ENCODE measurements at places on chromosomes 4 and X.

- no peak for DNase-seq
Measured at GRCh38 chr4:92234393-92235176, 69.2 kb upstream of the GRID2 start.

DNA sequence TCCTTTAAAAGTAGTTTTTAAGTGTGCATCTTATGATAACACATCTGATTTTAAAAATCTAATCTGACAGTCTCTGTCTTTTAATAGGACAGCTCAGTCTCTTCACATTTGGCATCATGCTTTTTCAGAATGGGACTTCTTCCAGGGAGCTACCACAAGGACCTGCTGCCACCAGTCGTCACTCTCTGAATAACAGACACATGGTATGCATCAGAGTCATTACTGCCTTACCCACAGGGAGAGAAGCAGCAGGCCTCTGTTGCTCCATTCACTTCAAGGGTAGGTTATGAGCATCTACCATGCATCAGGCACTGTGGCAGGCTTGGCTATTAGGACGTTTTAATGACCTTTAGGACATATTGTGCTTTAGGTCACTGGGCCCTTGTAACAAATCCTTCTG, 50.0 kb upstream of the AFAP1 start:
- DNase-seq = no peak

DNA sequence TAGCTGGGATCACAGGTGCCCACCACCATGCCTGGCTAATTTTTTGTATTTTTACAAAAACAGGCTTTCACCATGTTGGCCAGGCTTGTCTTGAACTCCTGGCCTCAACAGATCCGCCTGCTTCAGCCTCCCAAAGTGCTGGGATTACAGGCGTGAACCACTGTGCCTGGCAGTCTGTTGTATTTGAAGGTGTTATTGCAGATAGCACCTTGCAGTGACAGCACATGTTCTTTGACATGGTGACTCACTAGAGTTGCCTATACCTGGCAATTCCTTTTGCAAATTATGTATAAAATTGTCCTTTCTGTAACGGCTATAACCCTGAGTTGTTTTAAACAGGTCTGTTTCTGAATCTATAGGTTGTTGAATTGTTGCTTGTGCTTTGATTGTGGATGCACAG, 7.9 kb downstream of the OGT start:
- DNase-seq = no peak

- no peak for DNase-seq
Measured at GRCh38 chr4:184328022-184328736, 110.5 kb upstream of the ENPP6 start.

DNA sequence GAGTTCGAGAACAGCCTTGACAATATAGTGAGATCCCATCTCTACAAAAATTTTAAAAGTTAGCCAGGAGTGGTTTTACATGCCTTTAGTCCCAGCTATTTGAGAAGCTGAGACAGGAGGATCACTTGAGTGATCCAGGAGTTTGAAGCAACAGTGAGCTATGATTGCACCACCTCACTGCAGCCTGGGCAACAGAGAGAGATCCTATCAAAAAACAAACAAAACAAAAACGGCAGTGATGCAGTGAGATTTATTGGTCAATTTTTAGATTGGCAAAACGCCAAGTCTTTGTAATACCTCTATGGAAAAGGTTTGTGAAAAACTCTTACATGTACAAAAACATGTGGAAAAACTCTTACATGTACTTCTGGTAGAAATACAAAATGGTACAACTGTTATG, 91.3 kb downstream of the PTPN13 start:
- no peak for DNase-seq

GRCh38 chr4:8141935-8142334, 16.7 kb downstream of the ABLIM2 start:
- DNase-seq = no peak

- DNase-seq = no peak
Measured at GRCh38 chr4:70559924-70560323, 32.1 kb upstream of the AMBN start.

- no peak for DNase-seq
Measured at GRCh38 chr4:188138227-188138626, 1.0 kb upstream of the TRIML1 start.

GRCh38 chr4:137700072-137700471, 167.8 kb upstream of the PCDH18 start:
- DNase-seq = no peak

- DNase-seq = no peak
Measured at GRCh38 chr4:26074712-26075430, 160.9 kb downstream of the SMIM20 start.

DNA sequence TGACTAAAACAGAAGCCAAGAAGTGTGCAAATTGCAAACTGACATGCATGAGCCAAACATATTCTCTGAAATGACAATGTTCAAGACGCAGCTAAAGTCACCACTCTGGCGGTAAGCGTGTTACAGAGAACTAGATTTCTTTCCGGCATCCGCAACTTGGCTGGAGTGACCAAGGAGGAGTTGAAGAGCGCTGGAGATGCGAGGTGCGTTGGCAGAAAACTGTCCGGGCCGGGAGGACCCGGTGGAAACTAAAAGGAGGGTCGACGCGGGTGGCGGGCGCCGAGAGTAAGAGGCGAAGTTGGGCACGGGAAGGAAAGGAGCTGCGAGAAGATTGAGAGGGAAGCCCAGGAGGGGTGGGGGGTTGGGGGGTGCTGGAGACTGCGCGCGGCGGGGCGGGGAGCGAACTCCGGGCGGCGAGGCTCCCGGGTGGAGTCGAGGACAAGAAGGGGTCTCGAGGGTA, 807 bp downstream of the SEL1L3 start:
- DNase-seq = no peak

GRCh38 chrX:13119386-13119785, 75.0 kb upstream of the FAM9C start:
- no peak for DNase-seq

DNA sequence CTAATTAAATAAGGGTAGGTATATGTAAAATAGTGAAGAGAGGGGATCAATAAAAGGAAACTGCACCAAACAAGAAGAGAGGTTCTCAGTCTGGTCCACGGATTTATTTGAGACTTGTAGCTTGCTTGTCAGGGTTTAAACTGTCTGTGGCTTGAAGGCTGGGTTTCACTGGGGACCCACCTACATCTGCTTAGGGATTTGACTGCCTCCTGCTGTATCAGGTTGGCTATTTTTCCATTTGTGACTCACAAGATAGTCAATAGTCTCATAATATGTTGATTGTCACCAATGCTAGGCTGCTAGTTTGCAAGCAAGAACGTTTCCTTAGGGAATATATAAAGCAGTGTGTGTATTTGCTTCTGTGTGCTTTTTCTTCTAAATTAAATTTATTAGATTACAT, 1950.7 kb upstream of the IGFBP7 start:
- DNase-seq = no peak

DNA sequence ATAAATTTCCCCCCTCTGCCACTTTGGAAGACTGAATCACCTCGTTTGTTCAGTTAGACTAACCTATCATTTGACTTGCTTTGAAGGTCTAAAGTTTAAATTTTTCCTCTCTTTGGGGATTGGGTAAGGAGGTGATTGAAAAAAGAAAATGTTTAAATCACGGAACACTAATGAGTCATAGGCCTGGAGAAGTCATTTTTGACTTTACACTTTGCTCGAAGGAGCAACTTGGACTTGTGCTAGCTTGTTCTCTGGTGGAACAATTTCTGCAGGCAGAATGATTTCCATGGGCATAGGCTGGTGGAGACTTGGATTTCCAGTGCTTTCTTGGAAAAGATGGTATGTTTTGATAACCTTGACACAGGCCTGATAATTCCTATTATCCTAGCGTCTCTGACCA, 10.5 kb upstream of the GLUD2 start:
- DNase-seq = no peak

GRCh38 chr4:152463562-152463961, 72.3 kb downstream of the FBXW7 start:
- DNase-seq = no peak

DNA sequence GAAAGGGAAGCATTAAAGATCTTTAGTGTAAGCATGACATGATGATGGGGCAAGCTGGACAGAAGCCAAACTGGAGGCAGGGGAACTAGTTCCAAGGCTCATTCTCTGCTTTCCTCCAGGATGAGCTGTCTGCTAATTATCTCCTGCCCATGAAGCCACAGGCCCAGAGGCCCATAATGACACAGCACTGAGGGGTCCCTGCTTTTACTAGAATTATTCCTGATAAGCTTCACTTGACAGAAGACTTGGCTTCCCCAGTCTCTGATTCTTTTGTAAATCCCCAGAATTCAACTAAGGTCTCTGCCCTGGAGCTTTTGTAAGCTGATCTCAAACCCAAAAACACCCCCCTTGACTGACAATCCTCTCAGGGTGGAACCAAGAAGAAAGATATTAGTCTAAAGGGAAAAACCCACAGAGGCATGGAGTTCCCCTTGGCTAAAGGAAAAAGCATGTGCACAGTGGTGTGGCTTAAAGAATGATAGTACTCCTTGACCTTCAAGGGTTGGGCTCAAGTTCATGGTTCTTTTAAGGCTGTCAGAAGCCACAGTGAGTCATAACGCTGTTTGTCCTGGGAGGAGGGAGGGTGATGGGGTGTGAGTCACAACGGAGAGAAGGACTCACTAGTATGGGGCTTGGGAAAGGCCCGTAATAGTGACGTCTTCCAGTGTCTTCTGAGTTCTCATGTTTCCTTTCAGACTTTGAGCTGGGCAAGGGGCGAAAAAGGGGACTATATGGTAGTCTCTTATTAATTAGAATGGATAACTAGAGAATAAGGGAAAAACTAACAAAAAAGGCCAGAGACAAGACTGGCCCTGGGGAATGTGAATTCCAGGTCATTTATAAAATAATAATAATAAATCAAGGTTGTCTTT, 146.0 kb upstream of the CPEB2 start:
- no peak for DNase-seq

DNA sequence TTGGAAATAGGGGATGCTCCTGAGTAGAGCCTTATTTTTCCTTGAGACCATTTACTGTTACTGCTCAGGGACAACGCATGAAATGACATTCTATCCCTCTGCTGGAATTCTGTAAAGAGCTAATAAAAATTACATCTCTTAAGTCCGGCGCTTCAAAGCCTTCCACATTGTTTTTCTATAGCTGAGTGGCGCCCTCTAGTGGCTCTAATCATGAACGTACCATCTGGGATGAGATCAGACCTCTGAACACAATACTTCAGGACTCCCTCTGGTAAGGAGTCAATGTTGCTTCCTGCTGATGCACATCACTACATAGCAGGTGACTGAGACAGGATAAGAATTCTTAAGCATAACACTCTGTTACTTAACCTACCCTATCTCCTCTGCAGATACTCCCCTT, 6.0 kb downstream of the HMGN5 start:
- no peak for DNase-seq

DNA sequence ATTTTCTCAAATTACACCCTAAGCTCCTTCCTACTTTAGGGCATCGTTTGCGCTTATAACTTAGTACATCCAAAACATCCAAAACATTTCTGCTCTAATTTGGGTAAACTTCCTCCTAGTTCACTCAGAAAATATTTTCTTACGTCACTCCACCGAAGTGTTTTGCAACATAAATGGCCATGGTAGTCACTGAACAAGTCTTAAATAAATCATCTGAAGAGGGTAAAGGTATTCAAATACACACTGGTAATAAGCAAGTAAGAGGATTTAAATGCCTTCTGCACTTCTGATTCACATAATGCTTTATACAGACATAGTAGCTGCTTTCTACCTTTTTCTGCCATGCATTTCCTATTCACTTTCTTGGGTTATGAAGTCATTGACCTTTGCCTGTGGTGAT, 991.9 kb downstream of the NLGN4X start:
- no peak for DNase-seq

DNA sequence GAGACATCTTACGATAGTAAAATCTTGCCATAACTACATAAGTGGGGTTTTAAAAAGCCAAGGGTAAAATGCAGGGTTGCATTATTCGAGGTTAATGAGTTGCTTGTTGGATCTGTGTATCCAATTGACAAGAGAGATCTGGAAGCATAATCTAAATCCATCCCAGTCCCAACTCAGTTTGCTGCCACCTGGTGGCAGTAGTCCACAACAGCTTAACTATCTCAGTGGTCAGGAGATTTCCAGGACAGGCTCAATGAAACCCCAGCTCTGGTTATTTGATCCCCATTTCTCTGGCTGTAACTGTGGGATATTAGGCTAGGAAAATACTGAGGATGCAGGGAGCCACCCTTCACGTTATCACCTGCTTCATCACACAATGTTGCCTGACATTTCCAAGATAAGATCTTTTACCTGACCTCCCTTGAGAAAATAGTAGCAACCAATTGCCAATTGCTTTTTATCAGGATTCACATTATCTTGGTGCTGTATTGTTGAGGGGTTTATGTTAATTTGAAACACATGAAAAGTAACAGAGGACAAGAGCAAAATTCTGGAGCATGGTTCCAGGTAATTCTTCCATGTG, 88.2 kb upstream of the TNIP3 start:
- DNase-seq = peak; percentile 50

DNA sequence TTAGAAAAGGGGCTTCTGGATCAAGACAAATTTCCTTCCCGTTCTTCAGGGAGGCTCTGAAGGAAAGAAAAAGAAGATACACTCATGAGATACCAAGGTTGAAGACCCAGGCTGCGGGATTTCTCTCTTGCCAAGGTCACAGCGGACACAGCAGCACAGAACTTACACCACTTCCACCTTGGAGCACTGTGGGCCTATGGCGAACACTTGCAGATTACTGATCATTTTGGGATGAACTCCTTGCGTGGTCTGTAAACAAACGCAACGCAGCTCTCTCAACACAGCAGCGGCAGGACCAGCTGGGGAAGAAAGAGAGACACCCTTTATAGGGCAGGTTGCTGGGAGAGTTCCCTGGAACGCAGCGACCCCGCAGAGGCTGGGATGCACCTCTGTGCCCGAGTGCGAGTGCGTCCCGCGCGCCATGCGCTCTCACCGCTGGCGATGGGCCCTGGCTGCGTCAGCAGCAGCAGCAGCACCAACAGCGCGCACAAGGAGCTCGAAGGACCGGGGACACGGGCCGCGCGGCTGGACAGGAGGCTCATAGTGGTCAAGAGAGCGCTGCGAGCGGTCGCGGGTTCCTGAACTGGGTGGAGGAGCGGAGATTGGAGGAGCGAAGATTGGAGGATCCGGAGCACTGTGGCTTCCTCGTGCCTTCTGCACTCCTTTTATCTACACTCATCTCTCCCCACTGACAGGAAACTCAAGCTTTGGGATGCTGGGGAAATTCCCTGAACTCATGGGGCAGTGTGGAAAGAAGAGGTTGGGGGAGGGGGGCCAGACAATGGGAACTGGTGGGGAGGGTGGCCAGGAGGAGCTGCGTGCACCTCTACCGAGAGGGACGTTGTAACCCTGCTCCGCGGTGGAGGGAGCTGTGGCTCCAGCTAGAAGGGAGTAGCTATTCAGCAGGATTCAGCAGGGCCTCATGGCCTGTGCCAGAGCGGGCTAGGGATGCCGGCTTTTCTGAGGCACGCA, at the start of gene CXCL5:
Gene CXCL5 (minus strand): TSS at position 638 of the 972 bp plus-strand sequence. CDS start 96 bp downstream, at position 542.
- DNase-seq = no peak

GRCh38 chrX:46251755-46252154, 293.5 kb downstream of the ZNF674 start:
- DNase-seq = no peak

GRCh38 chrX:45807572-45808425, 607.1 kb upstream of the DIPK2B start:
- DNase-seq = no peak

- DNase-seq = no peak
Measured at GRCh38 chrX:109830157-109830703, 97.2 kb upstream of the ACSL4 start.

- DNase-seq = peak; percentile 14
Measured at GRCh38 chr4:87973283-87974169, 2.0 kb upstream of the SPP1 start.

GRCh38 chr4:8185295-8185694, 13.8 kb upstream of the SH3TC1 start:
- DNase-seq = no peak

- DNase-seq = no peak
Measured at GRCh38 chr4:189293459-189293858, 647.2 kb upstream of the FRG1 start.

GRCh38 chrX:135200297-135200696, 29.1 kb upstream of the CT55 start:
- no peak for DNase-seq

Measured in forelimb muscle (tissue), 1 donor.